ENCODE measurements at places on chromosomes 5 and 9.
A peak's percentile ranks its signal among the peaks of the same experiment; 100 is the strongest.

- DNase-seq: peak; percentile 85
Observed at GRCh38 chr5:69007726-69008368, 86.0 kb upstream of the SLC30A5 start.

DNA sequence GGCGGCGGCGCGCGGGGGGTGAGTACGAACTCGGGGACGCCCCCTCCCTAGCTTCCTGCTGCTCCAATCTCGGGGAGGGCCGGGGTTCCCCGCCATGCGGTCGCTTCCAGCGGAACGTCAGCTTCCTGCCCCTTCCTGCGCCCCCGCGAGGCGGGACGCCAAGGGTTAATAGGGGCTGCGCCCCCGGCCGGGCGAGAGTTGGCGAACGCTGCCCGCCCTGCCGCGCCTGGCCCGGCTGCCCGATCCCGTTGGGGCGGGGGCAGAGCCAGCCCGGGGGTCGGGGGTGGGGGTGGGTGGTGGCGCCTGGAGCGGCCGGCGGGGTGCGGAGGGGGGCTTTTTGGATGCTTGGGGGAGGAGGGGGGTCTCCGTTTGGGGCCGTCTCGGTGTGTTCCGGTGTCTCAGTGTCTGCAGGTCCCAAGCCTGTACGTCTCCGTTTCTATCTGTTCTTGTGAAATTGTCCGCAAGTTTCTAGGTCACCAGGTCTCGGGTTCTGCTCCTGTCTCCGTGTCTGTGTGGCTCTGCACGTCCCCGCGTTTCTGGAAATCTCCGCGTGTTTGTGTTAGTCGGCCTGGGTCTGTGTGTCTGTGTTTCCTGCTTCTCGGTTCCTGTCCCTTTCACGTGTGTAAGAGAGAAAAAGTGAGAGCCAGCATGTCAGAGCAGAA lies 789 bp downstream of the COL27A1 start:
- no peak for DNase-seq

DNA sequence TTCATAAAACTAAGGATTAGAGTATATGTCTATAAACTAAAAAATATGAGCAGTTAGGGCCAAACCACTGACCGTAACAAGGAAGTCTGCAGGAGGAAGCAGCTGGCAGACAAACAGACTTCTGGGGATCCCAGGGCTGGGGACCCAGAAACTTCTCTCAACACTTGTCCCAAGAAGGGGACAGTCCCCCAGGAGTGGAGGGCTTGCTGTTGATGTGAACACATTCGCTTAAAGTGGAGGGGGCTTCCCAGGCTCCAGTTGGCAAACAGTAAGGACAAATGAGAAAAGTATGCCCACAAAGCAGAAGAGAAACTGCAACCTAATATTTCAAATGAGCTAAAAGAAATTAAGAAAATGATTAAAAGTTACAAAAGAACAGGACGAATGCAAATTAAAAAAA lies 83.7 kb downstream of the PDE8B start:
- no peak for DNase-seq

GRCh38 chr9:120720404-120720803 lies 6.1 kb upstream of the MEGF9 start:
- DNase-seq: no peak

- DNase-seq: no peak
Observed at GRCh38 chr5:125154301-125155110, 408.1 kb upstream of the ZNF608 start.

GRCh38 chr9:34610434-34611206 lies 1.3 kb downstream of the RPP25L start:
- DNase-seq: no peak

DNA sequence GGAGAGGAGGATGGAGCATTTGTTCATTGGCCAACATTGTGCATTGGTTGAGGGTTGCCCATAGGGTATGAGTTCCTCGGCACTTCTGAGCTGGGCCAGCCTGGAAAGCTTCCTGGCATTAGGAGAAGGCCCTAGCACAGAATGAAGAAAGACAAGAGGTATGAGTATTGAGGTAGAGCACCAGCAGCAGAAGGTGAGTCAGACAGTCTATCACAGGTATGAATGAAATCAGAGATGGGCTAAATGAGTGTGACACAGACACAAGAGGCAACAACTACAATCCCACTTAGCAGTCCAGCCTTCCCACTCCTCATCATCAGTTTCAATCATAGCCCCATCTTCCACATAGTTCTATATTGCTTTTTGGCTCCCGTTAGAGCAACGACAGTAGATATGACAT lies 25.4 kb upstream of the TGFBR1 start:
- DNase-seq: no peak

DNA sequence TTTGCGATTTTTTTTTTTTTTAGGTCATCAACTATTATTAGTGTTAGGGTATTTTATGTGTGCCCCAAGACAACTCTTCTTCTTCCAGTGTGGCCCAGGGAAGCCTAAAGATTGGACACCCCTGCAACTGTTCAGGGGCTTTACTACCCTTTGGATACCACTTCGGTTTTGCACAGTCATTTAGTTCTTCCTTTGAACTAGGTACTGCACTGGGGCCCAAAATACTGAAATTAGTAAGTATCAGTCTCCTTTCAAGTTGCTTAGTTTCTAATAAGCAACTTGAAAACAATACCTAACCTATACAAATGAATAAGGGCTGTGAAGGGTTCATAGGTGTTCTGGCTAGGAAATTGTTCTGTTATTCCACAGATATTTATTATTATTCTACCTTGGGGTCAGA lies 45.3 kb downstream of the CWC27 start:
- no peak for DNase-seq

DNA sequence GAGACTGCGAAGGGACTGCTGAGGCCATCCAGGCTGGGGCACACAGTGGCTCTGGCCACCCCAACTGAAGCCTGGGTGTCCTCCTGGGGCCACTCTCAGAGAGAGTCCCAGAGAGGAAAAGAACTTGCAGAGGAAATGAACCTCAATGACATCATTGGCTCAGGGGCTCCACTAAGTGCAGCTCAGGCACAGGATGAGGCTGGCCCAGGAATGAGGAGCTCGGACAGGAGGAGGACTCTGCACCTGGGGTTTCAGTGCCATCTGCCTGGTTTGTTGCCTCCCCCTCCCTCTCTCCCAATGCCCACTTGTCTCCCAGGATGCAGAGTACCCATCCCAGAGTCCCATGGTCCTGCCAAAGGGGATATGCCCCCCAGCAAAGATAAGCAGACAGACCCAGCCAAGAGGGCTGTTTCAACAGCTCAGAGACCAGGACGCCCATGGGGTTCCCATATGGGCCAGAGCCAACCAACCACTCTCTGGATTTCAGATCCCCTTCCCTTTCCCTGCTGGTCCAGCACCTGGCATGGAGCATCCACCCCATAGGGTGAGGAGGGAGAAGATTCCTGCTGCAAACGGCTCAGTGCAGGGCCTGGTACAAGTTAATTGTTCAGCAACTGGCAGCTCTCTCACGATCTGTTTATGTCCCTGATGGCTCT lies 26.9 kb upstream of the OLFM1 start:
- peak; percentile 8 for DNase-seq

All from BE2C (cell line).